ENCODE measurements at places on chromosomes 13 and 19.

DNA sequence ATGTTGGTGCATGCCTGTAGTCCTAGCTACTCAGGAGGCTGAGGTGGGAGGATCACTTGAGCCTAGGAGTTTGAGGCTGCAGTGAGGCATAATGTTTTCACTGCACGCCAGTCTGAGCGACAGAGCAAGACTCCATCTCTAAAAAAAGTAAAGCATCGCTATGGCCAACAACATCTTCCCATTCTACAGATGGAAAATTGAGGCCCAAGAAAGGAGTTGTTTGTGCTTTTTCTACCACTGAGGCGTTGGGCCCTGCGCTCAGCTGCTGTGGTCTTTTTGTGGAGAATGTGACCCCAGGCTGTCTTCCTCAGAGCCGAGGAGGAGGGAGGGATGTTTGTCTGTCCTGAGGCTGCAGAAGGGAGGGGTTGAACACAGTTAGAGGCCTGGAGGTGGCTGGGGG lies 485 bp upstream of the C5AR2 start:
- no peak for DNase-seq

DNA sequence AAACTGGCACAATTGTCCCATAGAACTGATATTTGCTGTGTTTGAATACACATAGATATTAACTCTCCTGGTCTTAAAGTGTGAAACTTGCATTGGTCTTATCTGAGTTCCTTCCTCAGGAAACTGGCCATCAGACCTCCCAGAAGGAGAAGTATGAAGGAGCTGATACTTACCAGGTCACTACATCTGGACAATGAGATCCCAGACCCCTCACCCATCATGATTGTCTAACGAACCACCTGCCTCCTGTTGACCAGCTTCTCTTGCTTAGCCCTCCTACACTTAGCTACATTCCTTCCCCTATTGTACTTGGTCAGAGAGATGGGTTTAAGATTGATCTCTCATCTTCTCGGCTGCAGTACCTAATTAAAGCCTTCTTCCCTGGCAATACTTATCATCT lies 413.3 kb downstream of the KCTD12 start:
- DNase-seq: no peak

- DNase-seq: no peak
Measured at GRCh38 chr19:868458-869244, 9.2 kb downstream of the CFD start.

DNA sequence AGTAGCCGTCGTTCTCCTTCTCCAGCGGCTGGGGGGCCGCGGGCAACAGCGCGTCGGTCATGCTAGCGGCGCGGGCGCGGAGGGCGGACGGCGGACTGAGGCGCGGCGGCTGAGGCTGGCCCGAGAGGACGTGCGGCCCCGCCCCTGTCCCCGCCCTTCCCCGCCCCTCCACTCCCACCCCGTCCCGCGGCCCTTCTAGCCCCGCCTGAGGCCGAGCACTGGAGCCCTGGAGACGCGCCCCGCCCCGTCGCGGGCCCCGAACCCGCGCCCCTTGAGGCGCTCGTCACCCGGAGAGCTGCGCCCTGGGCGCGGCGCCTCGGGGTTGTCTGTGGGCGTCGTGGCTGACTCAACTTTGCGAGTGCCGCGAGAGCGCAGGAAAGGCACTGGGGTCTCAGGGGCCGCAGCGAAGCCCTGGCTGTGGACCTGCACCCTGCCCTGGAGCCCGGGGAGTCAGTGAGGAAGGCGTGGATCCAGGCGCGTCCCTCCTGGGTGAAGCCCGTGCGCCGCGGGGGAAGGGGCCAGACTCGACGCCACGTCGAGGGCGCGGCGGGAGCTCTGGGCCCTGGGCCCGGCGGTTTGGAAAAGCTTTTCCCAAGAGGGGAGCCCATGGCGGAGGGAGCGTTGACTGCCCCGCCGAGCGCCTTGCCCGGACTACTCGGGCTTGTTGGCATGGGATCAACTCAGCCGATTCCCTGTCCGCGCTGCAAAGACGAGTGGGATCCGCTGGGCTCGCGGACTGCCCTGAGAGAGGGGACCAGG lies at the start of gene RHPN2:
TSS of gene RHPN2 (minus strand) at position 97 of the 759 bp plus-strand sequence. CDS start at position 61, 36 bp downstream.
- peak; percentile 4 for DNase-seq
